ENCODE measurements at places on chromosomes 5 and 9.

GRCh38 chr9:15480028-15480427, 30.7 kb downstream of the PSIP1 start:
- DNase-seq, result no peak

DNA sequence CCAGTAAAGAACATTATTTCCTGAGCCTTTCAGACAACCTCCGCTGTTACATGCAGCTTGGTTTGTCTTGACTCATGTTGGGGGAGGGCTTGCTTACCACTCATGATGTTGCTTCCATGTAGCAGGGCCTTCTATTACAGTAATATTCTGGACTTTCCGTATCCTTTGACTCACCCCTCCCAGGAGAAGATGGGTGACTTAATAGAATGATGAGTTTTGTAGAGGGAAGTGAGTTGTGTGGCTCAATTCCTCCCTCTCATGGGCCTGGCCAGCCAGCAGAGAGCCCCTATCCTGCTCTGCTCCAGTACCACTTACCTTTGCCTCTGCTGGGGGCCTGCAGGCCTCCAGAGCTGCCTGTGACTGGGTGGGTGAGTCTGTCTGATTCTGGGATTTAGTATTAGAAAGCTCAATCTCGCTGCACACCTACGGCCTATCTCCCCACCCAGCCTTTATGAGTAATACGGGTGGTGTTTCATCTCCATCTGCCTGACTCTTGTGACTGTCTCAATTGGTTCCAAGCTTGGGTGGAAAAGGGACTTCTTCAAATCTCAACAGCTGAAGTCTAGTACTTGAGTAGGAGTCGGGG, 52.6 kb upstream of the KLF9 start:
- peak; percentile 15 for DNase-seq

DNA sequence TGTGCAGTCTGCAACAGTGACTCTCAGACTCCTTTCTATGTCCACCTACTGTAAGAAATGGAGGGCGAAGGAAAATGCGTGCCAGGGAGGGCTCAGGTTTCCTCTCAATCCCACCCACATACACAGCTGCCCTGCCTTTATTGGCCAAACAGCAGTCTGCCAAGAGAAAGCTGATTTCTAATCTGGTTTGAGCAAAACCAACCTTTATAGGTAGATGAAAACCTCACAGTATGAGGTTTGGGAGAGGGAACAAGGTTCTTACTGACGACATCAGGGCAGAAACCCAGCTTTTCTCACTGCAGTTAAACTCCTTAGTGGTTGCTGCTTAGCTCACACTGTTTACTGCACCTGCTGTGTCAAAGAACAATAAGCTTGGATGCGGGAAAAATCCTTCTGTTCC, 152.3 kb upstream of the KLF9 start:
- DNase-seq, result no peak

GRCh38 chr9:120486835-120487234, 93.1 kb downstream of the CDK5RAP2 start:
- no peak for DNase-seq

DNA sequence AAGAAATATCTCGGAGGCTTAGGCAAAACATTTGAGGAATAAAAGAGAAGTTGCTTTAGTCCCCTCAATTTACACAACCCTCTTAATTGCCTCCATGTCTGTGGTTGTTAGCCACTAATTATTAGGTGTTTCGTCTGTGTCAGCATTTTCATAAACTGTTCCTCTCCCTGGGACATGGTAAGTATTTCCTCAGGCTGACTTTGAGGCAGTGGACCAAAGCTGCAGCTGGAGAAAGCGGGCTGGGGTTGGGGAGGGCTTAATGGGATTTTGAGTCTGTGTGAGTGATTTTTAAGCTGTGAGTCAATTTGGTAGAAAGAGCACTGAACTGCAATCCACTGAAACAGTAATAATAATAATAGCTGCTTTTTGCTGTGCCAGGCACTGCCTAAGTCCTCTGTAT, 13.0 kb upstream of the TTC1 start:
- DNase-seq, result no peak

DNA sequence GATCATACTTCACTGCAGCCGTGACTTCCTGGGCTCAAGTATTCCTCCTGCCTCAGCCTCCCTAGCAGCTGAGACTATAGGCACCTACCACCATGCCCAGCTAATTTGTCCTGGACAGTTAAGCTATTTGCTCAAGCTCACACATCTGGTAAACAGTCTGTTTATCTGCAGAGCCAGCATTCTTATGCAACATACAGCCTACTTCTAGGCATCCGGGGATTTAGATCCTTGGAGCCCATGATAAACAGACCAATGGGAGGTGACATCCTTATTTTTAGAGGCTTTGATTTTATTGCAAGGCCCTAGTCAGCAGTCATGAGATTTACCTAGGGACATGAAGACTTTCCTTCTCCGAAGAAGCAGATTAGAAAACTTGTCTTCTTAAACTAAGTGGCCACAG, 21.0 kb downstream of the ATOX1 start:
- no peak for DNase-seq

DNA sequence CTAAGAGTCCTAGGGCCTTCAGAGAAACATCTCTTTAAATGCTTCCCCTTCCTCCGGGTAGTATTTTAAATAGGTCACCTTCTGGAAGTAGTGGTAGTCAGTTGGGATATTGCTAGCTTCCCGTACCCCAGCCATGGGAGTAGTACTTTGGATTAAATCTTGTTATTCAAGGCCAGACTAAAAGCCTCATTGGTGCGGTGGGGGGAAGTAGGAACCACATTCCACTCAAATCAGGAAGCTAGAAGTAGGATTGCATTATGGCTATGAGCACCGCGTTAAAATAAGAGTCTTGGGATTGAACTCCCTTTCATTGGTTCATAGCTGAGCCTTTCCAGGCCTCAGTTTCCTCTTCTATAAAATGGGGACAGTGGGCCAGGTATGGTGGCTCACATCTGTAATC, 6.7 kb downstream of the KCNIP1 start:
- no peak for DNase-seq

GRCh38 chr5:125481506-125482465, 735.3 kb upstream of the ZNF608 start:
- DNase-seq, result no peak

DNA sequence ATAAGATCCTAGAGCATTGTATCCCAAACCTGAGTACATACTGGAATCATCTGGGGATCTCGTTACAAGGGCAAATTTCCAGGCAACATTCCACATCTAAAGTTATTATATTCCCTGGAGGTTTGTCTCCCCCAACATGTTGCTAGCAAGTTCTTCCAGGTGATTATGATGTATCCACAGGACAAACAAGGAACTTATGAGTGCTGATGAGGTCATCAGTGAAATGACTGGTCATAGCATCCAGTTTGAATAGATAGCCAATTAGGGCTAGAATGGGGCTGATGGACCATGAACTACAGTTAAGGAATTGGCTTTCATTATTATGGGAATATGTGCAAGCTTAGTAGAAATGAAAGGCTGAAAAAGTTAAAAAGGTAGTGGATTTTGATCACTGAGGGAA, 115.2 kb downstream of the CWC27 start:
- DNase-seq, result no peak

GRCh38 chr9:13879981-13880380, 434.0 kb downstream of the NFIB start:
- DNase-seq, result no peak

- DNase-seq, result no peak
Measured at GRCh38 chr9:123893831-123894460, 36.0 kb downstream of the DENND1A start.

- DNase-seq, result no peak
Measured at GRCh38 chr9:90927496-90927895, 125.9 kb downstream of the SYK start.

DNA sequence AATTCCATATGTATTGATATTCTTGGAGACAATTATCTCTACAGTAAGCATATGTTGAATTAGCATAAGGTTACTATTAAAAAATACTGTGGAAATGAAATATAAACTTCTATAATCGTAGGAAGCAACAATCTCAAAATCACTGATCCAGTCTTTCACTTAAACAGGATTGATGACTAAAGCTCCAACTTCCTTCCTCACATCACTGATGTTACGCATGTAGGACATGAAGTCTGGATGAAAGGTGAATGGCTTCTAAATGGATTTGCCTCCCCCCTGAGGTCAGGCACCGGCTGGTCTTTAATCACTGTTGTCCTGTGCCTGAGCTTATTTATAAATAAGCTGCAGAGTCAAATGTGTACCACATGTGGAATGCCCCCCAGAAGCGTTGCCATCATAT, 157.1 kb upstream of the NFIB start:
- no peak for DNase-seq

- DNase-seq, result no peak
Measured at GRCh38 chr5:150662731-150663516, 1.9 kb downstream of the MYOZ3 start.

Data from stimulated activated CD4-positive, alpha-beta T cell treated with anti-CD3 and anti-CD28 coated beads, TNF-alpha, amount 100 ng/mL, for 24 hours (primary cell).